ENCODE measurements at places on chromosomes 4 and X.

GRCh38 chr4:54589586-54589985, 68.2 kb upstream of the KIT start:
- DNase-seq: no peak

DNA sequence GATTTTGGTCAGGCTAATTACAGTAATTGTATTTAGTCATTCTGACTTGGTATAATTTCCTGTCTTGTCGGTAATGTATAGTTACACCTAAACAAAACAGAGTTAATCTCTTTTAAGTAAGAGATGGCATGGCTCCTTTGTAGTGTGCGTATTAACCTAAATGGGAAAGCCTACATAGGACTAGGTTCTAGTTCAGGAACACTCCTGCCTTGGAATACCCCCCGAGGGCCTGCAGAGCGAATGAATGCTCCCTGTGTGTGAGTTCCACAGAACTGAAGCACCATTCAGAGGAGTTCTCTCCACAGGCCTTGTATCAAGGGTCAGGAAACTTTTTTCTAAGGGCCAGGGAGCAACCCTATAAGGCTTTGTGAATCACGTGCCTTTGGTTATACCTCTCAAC, 44.9 kb upstream of the STIM2 start:
- DNase-seq: no peak

GRCh38 chr4:172962564-172963353, 205.9 kb upstream of the GALNT7 start:
- DNase-seq: no peak

GRCh38 chr4:116499-116898, 7.8 kb upstream of the ZNF718 start:
- DNase-seq: no peak

DNA sequence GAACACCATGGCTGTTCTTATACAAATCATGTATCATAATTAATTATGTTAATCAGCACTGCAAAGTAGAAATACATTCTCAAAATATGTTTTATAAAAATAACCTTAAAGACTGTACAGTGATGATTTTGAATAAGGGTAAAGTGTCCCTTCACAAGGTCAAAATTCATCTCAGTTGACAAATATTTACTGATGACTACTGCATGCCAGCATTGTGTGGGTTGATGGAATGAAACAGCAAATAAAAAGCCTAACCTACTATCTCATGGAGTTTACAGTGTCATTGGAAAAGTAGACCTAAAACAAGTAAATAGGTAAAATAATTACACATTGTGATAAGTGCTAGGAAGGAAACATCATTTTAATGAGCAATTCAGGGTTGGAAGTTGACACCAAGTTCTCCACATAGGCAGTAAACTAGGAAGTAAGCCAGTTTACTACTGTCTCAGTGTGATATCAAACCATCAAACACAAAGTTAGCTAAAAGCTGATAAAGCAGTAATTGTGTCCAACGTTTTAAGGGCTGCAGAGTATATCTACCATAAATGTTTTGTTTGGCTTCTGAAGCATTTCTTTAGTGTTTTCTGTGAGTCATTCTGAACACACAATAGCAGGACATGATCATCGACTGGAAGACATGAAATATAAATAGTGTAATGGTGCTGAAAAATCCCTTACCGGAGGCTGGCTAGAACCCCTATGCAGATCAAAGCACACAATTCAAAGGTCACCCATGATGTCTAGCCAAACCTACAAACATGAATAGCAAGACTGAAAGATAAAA, 221.8 kb downstream of the DACH2 start:
- DNase-seq: no peak

DNA sequence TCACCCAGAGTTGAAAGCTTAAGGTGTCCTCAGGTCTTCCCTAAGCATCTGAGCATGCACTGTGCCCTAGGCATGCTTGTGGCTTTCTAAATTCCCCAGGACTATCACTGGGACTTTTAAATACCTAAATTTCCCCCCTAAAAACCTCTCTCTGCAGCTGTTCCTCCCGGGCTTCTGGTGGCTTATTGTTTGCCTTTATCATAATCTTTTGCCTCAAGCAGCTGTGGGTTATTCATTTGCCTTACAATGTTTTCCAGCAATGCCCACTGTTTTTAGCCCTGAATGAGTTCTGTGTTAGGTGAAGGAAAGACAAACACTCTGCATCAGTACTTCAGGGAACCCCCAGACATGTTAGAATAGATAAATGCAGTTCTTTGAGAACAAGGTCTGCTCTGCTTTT, 455.0 kb downstream of the ZIC3 start:
- no peak for DNase-seq

- no peak for DNase-seq
Observed at GRCh38 chr4:89829470-89830138, 7.4 kb downstream of the SNCA start.

- peak; percentile 54 for DNase-seq
Observed at GRCh38 chrX:100636321-100636991, at the start of gene TSPAN6. TSPAN6 (minus strand) TSS chrX:100636806; CDS start chrX:100636694, 112 bp downstream.

- no peak for DNase-seq
Observed at GRCh38 chr4:76250962-76251361, 559 bp upstream of the FAM47E start.

- DNase-seq: no peak
Observed at GRCh38 chrX:103441878-103442535, 65.7 kb downstream of the BEX3 start.

- DNase-seq: no peak
Observed at GRCh38 chrX:127466211-127466610, 586.0 kb downstream of the ACTRT1 start.

- DNase-seq: no peak
Observed at GRCh38 chr4:151395873-151396272, 13.1 kb upstream of the FHIP1A start.

DNA sequence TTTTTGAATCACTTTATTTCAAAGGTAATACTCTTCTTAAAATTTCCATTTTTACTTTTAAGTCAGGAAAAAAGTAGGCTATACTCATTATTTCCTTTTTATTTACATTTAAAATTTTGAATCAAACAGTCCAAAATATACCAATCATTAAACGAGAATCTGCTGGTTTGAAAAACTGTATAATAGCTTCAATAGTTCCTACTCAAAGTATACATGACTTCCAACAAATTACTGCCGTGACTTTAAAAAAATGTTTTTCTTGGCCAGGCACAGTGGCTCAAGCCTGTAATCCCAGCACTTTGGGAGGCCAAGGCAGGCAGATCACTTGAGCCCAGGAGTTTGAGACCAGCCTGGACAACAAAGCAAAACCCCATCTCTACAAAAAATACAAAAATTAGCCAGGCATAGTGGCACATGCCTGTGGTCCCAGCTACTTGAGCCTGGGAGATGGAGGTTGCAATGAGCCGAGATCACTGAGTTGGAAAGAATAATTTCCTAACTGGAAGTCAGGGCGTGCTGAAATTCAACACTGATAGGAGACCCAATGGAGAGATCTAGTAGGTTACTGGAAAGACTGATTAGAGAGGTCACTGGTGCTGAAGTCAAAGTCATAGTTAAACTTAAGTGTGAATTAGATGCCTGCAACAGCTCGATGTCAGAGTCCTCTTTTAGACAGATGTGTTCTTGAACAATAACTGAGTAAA, 9.0 kb downstream of the KLHL8 start:
- no peak for DNase-seq

DNA sequence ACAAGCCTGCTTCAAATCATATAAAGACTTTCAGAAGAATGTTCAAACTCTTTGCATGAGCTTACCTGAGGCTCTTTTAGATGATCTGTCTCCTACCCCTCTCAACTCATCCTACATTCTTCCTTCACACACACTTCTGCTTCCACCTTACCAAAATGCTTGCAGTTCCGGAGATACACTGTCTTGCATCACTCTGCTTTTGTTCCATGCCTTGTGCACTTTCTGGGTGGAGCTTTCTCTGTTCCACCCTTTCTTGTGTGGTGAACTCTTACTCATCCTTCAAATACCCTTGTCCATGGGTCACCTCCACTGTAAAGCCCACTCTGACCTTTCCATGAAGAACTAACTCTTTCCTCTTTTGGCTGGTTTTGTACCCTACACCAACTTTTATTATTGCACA, 18.4 kb upstream of the MGST2 start:
- no peak for DNase-seq

DNA sequence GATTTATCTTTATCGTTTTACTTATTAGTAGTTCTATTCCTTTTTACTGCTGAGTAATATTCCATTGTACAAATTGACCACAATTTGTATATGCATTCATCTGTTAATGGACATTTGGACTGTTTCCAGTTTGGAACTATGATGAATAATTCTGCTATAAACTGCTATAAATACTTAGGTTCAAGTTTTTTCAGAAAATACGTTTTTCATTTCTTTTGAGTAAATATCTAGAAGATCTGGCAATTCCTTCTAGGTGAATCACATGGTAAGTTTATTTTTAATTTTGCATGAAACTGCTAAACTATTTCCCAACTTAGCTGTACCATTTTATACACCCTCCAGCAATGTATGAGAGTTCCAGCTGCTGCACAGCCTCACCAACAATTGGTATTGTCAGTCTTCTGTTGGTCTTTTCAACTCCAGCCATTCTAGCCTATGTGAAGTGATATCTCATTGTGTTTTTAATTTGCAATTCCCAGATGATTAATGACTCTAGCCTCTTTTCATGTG, 22.2 kb downstream of the LIN54 start:
- no peak for DNase-seq

DNA sequence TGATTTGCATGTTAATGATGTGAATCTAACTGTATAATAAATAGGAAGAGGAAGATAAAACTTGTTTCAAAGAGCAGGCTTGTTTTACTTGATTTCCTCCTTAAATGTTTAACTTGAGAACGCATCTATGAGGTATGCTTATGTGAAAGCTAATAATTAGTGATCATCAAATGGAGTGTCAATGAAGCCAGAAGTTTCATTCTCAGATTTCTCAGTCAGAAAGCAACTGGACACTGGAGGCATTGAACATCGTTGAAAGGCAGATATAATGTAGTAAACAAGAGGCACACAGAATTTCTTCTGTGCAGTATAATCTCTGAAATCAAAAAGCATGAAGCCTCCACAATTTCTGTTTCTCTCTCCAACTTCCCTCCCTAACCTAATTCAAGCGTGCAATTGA, 672.9 kb downstream of the ADGRL3 start:
- no peak for DNase-seq
